ENCODE measurements at places on chromosomes 11 and 22. TPM values are rescaled to one million over a fixed set of nuclear protein-coding genes. Genes with fewer than 3 reads are reported as not detected.

GRCh38 chr22:22169923-22170322 lies 74.7 kb upstream of the VPREB1 start:
- ATAC-seq: no peak

GRCh38 chr11:35111161-35112055 lies 27.6 kb upstream of the CD44 start:
- ATAC-seq: peak; percentile 88

DNA sequence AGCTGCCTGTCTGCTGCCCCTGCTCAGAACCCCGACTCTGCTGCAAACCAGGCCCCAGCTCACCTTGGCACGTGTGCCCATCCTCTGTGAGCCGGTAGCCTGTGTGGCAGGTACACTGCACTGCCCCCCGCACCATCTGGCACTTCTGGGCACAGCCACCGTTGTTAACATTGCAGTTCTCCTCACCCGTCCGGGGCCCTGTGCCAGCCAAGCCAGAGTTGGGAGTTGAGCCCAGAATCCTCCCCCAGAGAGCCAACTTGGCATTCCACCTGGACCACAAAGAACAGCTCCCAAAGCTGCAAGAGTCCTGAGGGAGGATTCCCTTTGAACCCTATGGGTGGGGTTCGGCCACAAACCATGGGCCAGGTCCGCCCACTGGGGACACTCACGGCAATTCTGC lies 22.5 kb downstream of the LRP4 start:
- no peak for ATAC-seq

DNA sequence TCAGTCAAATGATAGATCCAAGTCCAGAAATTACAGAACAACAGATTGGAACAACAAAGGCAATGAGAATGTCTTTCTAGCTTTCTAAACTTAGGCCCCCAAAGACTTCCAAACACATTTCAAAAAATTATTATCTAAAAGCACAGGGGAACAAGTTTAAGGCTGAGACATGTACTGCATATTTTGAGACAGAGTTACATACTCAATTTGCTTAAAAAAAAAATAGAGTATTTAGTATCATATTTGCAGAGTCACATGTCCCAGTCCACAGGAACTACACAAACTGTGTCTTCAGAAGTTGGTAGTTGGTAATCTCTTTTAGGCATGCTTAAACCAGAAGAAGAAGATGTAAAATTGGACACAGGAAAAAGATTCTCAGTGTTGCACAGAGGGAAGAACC lies 127.2 kb downstream of the MAML2 start:
- no peak for ATAC-seq

The BTG4 gene
- not detected for total RNA-seq
